Activated CD8-positive, alpha-beta memory T cell treated with anti-CD3 and anti-CD28 coated beads for 48 hours (primary cell): ENCODE measurements at places on chromosomes 5 and 9.

DNA sequence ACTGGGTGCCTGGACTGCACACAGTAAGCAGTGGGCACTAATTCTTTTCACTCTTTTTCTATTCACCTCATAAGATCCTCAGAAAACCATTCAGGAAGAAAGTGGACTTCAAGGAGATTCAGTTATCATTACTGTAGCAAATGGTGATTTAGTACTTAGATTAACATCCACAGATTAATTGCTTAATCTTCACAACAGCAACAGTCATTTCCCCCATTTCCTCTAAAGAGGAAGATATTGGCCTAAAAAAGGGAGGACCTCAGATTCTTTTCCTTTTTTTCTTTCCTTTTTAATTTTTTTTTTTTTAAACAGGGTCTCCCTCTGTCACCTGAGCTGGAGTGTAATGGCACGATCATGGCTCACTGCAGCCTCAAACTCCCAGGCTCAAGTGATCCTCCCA lies 64.4 kb downstream of the AUH start:
- DNase-seq, result no peak

- DNase-seq, result no peak
Measured at GRCh38 chr5:179371681-179372680, 26.7 kb upstream of the ADAMTS2 start.

GRCh38 chr9:33619666-33620404 lies 95.8 kb downstream of the ANKRD18B start:
- no peak for DNase-seq

GRCh38 chr9:123660691-123661466 lies 269.0 kb downstream of the DENND1A start:
- DNase-seq, result no peak

- DNase-seq, result no peak
Measured at GRCh38 chr9:95399261-95399660, 81.8 kb upstream of the FANCC start.

DNA sequence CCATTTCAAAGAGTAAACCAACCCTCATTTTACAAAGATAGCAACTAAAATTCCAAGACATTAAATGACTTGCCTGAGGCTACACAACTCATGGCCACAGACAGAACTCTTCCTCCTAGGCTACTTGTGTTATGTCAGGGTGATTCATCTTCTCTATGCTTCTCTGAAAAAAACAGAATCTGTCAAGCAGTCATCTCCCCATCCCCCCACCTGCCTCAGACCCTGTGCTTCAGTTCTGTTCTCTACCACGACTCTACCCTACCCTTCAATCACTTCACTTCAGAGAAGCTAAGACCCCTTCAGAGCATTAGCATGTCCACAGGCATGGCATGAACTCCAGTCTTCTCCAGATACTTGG lies 277.7 kb upstream of the PTGER4 start:
- DNase-seq, result no peak

- no peak for DNase-seq
Measured at GRCh38 chr5:103264508-103264907, 5.9 kb downstream of the MACIR start.

DNA sequence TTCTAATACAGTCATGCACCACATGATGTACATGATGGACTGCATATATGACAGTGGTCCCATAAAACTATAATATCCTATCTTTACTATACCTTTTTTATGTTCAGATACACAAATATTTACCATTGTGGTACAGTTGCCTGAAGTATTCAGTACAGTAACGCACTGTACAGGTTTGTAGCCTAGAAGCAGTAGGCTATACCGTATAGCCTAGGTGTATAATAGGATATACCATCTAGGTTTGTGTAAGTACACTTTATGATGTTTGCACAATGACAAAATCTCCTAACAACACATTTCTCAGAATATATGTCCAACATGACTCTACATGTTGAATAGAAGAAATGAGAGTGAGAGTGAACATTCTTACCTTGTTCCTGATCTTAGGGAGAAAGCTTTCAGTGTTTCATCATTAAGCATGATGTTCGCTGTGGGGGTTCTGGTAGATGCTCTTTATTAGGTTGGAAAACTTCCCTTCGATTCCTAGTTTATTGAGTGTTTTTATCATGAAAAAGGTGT lies 31.8 kb downstream of the AMBP start:
- no peak for DNase-seq

GRCh38 chr5:63022403-63022802 lies 443.8 kb downstream of the LRRC70 start:
- DNase-seq, result no peak
